GM04503 (cell line): ENCODE measurements at places on chromosomes 6 and 20.
A peak's percentile ranks its signal among the peaks of the same experiment; 100 is the strongest.

GRCh38 chr20:3420211-3420707 is 12.8 kb upstream of the DNAAF9 start:
- peak; percentile 67 for DNase-seq

- DNase-seq, result no peak
Observed at GRCh38 chr20:39670988-39671387, 708.8 kb downstream of the DHX35 start.

GRCh38 chr20:2397091-2397490 is 16.4 kb downstream of the TGM6 start:
- no peak for DNase-seq

DNA sequence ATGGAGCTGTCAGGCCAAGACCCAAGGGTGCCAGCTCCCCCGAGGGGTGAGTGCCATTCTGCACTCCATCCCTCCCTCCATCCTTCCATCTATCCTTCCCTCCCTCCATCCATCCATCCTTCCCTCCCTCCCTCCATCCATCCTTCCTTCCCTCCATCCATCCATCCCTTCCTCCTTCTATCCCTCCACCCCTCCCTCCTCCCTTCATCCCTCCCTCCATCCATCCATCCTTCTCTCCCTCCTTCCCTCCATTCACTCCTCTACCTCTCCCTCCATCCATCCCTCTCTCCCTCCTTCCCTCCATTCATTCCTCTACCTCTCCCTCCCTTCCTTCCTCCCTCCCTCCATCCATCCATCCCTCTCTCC is 41.3 kb upstream of the MRGBP start:
- no peak for DNase-seq

DNA sequence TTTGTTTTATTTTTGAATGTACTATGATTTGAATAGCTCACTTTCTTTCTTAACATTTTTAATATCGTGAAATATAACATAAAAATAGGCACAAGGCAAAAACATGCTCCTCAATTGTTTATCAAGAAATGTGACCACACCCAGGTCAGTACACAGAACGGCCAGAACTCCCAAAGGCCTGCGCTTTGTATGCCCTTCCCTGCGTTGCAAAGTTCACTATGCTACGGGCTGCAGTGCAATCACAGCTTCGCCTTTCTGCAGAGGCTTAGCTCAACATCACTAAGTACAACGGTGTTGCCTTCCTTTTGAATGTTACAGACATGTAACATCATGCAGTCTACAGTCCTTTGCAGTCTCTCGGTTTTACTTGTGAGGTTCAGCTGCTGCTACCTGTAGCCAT is 333.4 kb downstream of the THBS2 start:
- no peak for DNase-seq

DNA sequence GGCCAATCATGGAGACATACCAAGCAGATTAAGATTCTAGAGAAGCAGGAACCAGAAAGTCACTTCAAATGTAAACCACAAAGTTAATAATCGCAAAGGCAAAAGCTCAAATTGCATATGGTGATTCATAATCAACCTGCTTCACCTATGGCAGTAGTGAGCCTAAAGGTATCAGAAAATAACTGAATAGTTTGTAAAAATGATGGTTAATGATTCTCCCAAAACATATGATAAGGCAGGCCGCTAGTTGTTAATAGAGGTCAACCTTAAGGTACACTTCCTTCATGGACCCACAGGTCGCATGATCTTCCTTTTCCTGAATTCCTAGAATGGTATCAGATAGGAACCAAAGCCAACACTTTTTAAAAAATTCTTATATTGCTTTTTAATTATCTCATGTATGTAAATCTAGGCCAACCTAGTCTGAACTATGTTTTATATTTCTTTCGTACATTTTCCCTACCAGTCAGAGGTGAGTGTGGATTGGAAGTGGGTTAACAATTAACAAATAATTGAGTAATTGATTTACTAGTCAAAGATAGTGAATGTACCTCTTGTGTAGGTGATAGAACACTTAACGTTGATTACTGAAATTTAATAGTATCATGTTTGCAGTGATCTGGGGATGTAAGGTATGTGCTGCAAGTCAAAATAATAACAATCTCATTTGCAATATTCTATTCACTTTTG is 16.4 kb downstream of the TAAR2 start:
- DNase-seq, result no peak

- DNase-seq, result no peak
Observed at GRCh38 chr20:33568378-33568777, 78.5 kb downstream of the CBFA2T2 start.

- DNase-seq, result no peak
Observed at GRCh38 chr6:36130667-36131510, 576 bp downstream of the MAPK13 start.

DNA sequence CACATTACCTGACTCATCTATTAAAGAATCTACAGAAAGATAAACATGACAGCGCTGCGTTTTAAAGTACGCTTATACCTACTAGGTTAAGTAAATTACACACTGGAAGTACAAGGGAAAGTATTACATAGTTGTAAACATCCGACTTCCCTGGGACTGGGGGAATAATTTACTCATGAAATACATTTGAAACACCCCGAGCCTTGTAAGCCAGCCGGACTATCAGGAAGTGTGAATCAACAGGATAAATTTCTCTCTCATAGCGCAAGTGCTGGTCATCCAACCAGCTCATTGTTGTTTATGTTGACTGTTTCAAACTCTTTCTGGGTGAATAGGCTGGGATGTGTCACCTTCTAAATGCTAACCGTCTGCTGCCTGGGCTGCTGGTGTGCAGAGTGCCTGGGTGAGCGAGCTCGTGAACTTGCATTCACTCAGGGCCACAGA is 4.9 kb downstream of the BMP6 start:
- peak; percentile 82 for DNase-seq

DNA sequence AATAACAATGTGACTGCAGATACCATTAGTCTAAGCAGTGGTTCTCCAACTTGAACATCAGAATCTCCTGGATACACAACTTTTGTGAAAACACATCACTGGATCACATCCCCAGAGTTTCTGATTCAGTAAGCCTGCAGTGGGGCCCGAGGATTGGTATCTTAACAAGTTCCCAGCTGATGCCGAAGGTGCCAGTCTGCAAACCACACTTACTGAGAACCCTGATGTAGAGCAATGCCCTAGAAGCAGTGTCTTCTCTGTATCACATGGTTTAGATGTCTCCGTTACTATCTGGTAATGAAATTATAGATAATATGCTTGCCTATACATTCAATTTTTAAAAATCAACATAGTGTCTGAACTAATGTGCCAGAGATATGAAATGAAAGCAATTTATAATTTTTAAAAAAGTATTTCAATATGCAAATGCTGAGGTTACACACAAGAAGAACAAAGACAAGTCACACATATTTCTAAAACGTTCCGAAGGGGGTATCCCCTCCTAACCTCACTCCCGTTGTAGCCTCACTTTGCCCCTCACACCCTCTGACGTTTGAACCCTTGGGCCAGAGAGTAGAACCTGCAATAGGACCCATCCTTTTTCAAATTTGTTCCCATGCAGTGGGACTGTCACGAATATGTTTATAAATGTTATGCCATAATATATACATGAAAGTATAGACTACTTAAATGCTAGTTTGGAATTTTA is 115.4 kb upstream of the SAMD5 start:
- no peak for DNase-seq

- DNase-seq, result no peak
Observed at GRCh38 chr20:8187740-8188139, 55.7 kb downstream of the PLCB1 start.

GRCh38 chr20:2103461-2104153 is 2.0 kb downstream of the STK35 start:
- DNase-seq, result no peak

- no peak for DNase-seq
Observed at GRCh38 chr20:2817891-2818595, 1.9 kb downstream of the TMEM239 start.

DNA sequence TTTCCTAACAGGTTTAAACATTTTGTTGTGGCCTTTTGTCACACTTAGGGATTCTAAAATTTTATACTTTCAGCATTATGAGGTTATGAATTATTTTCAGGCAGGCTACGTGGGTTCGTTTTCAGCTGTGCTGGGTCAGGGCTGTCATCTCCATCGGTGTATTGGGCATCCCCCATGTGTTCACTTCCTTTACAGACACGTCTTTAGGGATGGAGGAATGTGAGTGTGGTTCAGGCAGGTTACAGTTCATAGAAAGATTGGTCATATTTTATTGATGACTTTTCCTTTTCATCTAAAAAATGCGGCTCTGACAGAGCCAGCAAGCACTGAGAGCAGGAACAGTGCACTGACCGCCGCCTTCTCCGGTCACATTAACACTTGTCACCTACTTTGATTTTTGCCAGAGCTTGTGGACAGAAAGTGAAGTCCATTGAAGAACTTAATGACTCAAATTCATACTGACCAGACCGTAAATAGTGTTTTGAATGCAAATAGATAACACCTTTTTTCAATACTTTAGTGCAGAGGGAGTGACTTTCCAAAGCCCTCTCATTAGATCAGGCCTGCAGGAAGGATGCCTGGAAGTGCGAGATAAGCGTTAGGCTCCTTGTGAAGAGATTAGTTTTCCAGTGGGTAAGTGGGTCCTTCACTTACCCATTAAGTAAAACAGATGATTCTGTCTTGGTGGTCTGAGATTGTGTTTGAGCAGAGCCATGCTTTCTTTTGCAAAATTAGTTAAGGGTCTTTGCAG is 113.1 kb downstream of the TIAM2 start:
- DNase-seq, result no peak

GRCh38 chr20:24011282-24011681 is 22.7 kb upstream of the GGTLC1 start:
- DNase-seq, result no peak

DNA sequence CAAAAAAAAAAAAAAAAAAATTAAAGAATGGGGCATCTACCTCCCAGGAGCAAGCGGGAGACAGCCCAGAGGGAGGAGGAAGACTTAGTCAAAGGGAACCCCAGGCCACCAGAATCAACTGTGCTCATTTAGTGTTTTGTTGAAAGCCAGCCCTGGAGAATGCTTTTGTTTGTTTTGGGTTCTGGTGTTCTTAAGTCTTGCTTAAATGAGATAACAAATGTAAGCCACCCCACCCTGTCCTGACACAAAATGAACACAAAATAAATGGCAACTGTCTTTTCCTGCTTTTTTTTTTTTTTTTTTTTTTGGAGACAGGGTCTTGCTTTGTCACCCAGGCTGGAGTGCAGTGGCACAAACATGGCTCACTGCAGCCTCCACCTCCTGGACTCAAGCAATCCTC is 165.0 kb upstream of the JARID2 start:
- no peak for DNase-seq

- DNase-seq, result no peak
Observed at GRCh38 chr6:169069356-169069755, 184.3 kb downstream of the THBS2 start.

DNA sequence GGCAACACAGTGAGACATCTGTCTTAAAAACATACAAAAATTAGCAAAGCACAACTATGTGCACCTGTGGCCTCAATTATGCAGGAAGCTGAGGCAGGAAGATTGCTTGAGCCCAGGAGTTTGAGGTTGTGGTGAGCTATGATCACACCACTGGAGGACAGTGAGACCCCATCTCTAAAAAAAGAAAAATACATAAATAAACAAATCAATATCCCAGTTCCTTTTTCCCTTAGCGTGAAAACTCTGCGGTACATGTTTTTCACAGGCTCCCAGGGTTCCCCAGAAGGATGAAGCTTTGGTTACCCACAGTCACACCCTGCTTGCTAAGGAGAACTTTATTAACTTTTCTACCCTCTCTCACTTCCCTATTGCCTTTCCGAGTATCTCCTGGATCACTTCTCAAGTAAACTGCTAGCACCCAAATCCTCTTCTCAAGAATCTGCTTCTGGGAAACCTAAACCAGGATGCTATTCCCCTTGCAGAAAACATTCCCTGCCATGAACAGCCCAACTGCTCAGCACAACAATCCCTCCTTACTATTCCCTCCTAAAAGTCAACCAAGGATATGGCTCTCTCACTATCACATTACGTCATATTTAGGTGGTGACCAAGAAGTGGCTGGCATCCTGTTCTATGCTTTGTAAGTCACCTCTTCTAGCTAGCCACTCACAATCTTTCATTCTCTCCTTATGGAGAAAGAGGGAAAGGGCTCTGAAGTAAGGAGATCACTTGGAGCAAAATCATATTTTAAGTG is 122.4 kb downstream of the IPCEF1 start:
- no peak for DNase-seq

- DNase-seq, result no peak
Observed at GRCh38 chr6:5249451-5250122, 11.2 kb downstream of the LYRM4 start.

DNA sequence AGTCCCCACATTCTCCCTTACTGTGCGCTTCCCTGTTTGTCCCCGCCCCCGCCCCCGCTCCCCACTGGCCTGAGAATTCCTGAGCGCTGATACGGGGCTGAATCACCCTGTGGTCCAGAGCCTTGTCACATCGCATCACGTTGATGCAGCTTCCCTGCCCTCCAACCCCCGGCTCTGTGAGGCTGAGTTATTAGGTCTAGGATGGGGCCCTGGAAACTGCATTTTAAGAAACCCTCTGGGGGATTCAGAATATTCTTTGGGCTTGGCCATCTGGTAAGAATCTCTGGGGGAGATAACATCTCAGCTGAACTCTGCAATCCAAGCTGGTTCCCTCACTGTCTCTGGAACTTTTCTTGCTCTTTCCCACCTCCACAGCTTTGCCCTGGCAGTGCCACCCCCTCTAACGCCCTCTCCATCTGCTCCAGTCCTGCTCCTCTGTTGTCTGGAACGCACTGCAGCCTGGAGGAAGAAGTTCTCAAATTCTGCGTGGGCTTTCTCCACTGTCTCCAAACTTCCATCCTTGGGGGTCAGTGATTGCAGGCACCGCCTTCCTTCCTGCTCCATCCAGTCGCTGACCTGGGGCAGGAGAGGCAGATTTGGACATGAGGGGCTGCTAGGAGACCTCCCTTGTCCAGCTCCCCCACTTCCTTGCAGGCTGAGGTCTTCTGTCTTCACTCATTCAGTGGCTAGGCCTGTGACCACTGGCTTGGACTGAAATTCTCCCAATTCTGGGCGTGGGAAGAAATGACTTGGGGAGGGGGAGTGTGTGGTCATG is 42.6 kb downstream of the KIAA1755 start:
- peak; percentile 87 for DNase-seq

DNA sequence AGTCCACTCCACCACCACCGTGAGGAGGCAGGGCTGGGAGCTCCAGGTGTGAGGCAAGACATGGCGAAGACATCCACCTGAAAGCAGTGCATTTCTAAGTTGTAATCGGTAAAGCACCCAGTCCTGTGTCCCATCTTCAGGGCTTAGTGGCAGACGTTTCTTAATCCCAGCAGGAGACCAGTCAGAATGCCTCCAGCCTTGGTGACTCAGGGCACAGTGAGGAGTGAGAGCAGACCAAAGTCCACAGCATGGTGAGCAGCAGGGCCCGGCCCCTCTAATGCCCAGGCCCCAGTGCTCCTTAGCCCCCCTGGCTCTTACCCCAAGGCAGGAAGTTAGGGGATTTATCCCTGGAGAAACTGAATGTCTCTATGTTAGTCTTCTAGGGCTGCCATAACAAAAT is 183.9 kb downstream of the SYNDIG1 start:
- DNase-seq, result no peak

GRCh38 chr6:170245475-170245992 is 45.3 kb downstream of the DLL1 start:
- DNase-seq, result no peak
